CD4-positive, alpha-beta T cell treated with Interleukin-17A for 4 hours (primary cell): ENCODE measurements at places on chromosomes 6 and 20.

GRCh38 chr6:18347866-18348265 lies 39.3 kb upstream of the RNF144B start:
- no peak for DNase-seq

DNA sequence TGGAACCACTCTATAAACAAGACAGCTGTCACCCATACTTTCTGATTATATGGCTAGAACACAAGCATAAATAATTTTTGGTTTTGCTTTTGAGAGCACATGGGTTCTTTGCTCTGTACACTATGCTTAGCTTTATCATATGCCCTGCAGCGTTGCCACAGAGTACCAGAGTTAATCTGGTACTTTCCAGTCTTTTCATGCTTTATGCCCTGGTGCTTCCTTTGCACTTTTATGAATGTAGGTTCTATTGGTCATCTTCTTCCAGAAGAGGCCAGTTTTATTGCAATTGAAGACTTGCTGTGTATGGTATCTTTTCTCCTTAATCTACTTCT lies 20.8 kb downstream of the SHLD1 start:
- no peak for DNase-seq

DNA sequence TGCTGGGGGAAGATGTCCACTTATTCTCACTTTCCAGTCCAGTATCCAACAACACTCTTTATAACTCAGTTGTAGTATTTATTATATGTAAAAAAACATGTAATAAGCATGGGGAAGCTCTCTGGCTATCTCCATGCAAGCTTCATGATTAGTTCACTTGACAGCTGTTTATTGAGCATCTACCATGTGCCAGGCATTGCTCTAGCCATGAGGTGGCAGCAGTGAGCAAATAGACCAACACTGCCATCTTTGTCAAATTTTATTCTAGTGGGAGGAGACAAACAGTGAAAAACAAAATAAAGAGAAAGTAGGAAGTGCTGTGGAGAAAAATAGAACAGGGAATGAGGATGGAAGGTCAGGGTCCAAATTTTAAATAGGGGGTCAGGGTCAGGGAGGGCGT lies 131.8 kb downstream of the CFAP61 start:
- DNase-seq, result no peak

DNA sequence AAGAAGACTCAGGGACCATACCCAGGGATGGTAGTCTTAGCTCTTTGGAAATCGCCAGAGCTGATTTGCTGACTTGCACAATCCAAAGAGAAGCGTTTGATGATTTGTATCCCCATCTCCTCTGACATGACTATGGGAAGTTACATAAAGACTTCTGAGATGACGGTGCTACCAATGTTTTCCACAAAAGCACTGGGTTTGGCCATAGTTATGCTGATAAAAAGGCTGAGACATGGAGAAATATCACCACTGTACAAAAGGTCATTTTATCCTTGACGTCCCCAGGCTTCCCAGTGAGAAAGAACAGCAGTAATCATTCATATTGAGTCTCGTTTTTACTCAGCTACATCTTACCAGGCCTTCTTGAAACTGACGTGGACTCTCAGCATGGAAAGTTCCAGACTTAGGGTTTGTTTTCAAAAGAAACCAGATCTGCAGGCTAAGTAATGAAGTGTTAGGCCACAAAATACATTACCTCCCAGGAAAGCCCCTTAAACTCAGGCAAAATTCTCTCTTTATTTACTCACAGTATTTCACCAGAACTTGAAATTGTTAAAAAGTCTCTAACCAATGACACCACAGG lies 370.3 kb upstream of the JARID2 start:
- no peak for DNase-seq

DNA sequence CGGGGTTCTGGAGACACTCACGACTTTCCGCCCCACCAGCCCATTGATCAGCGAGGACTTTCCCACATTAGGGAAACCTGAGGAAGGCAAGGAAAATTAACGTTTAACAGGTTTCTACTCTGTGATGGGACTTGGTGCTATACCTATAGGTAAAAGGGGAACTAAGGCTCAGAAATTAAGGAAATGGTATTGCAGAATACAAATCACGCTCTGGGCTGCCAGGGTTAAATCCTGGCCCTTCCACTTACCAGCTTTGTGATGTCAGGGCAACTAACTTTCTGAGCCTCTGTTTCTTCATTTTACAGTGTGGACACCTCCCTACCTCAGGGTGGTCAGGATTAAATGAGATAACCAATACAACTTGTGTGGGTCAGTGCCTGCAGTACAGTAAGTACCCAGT lies 8.8 kb downstream of the GNL1 start:
- DNase-seq, result no peak

GRCh38 chr20:60749804-60750602 lies 502.1 kb upstream of the CDH4 start:
- no peak for DNase-seq

- DNase-seq, result no peak
These were observed 107.0 kb downstream of the POPDC3 start for GRCh38 chr6:105072798-105073199.
